ENCODE measurements at places on chromosomes 5 and 9.
A peak's percentile ranks its signal among the peaks of the same experiment; 100 is the strongest.

- DNase-seq = no peak
Observed at GRCh38 chr5:73103870-73104299, 16.5 kb upstream of the TMEM171 start.

- no peak for DNase-seq
Observed at GRCh38 chr5:154301726-154302125, 111.2 kb downstream of the GALNT10 start.

- no peak for DNase-seq
Observed at GRCh38 chr5:2817031-2817603, 65.6 kb upstream of the IRX2 start.

DNA sequence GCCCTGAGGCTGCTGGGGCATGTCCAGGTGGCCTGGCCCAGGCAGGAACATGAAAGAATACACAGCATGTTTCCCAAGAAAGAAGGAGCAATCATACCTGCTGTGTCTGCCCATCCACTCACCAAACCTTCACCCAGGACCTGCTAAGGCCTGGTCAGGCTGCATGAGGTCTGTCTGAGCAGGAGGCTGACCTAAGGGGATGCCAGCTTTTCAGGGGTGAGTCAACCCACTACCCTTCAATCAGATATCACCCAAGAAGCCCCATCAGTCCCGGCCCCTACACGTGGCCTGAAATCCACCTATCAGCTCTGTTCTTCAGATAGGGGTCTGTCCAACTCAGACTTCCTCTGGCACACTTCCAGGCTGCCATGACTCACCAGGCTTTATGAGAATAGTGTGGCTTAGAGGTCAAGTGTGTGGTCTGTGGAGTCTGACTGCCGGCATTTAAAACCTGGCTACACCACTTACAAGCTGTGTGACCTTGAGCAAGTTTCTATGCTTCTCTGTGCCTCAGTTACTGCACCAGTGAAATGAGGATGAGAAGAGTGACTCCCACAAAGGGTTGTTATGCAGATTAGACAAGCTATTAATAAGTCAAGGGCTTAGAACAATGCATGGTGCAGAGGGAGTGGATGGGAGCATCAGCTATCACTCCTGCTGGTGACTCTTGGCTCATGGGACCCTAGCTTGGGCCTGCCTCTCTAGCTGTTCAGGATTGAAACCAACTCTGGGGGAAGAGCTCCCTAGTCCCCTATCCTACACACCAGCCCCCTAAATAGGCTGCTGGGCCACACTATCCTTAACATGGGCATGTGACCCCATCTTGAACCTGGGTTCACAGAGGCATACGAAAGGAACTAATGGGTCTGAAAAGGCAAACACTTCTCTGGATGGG, 130.3 kb downstream of the PAX5 start:
- DNase-seq = no peak

DNA sequence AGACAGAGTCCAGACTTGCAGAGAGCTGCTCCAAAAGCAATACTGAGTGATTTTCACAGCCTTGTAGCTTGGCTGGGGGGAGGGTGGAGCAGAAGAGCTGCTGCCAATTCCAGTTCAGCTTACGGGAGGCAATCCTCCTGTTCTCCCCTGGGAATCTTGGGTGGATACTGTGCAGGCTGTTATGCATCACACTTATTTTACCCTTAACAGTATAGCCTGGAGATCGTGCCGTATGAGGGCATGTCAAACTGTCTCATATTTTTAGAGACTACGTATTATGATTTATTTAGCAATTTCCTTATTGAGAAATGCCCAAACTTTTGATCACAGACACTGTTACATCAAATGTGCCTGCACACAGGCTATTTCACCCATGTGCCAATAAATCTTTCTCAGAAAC, 85.2 kb downstream of the BASP1 start:
- DNase-seq = no peak

DNA sequence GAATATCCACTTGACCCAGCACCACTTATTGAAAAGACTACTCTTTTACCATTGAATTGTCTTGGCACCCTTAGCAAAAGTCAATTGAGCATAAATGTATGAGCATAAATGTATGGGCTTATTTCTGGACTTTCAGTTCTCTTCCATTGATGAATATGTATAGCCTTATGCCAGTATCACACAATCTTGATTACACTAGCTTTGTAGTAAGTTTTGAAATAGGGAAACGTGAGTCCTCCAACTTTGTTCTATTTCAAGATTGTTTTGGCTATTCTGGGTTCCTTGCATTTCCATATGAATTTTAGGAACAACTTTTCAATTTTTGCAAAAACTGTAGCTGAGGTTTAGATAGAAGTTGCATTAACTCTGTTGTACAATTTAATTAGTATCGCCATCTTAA, 601.0 kb downstream of the TLE1 start:
- DNase-seq = no peak

DNA sequence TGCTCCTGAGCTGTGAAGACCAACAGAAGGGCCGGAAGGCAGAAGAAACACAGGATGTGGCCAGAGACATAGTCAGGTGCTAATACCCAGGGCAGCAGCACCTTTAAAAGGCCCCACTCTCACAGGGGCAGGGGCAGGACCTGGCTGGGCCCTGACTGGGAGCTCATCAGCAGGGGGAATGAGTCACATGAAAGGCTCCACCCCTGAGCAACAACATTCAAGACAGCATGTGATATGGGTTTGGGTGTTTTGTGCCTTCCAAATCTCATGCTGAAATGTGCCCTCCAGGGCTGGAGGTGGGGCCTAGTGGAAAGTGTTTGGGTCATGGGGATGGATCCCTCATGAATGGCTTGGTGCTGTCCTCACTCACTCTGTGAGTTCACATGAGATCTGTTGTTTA, 181.7 kb downstream of the ERCC6L2 start:
- no peak for DNase-seq

DNA sequence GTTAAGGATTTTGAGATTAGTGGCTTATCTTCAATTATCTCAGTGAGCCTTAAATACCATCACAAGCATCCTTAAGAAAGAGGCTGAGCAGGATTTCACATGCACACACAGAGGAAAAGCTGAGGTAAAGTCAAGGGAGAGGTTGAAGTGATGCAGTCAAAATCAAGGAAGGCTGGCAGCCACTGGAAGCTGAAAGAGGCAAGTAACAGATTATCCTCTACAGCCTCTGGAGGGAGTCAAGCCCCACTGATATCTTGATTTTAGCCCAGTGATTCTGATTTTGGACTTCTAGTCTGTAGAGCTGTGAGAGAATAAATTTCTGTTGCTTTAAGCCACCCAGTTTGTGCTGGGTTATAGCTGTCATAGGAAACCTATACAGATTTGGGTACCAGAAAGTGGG, 80.1 kb downstream of the ANKRD31 start:
- DNase-seq = no peak

GRCh38 chr5:8934455-8934854, 611.4 kb downstream of the SEMA5A start:
- DNase-seq = no peak

DNA sequence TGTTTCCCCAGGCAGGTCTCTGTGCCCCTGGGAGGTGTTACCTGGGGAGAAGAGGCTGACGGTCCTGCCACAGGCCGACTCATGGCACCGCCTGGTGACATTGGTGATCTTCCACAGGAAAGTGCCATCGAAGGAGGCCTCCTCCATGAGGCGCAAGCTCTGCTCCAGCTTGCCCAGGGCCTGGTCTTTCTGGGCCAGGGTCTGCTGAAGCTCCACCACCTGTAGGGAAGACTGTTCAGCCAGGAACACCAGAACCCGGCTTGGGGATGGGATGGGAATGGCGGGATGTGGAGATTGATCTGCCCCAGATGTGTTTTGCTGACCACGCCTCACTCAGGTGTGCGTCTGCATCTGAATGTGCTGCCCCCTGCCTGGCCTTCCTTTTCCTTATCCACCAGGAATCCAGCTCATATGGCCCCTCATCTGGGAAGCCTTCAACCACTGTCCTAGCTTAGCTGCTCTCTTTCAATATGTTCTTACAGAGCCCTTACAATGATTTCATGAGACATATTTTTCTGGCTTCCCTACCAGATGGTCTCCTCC, 15.2 kb downstream of the TRAF1 start:
- DNase-seq = no peak

DNA sequence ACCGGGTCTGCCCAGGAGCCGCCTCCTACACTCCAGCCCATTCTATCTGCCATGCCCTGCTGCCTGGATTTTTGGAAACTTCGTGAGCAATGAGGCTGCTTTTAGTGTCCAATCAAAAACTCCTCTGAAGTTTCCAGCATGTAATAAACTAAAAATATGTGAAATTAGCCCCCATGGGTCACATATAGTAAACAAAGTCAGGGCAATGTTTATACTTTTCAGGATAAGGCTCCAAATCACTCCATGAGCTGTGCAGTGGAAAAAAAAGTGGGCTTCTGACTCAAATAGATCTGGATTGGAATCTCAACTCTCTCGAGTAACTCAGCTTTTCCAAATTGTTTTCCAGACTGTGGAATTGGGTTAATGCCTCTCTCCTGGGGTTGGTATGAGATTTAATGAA, 68.2 kb downstream of the PIK3R1 start:
- DNase-seq = no peak

DNA sequence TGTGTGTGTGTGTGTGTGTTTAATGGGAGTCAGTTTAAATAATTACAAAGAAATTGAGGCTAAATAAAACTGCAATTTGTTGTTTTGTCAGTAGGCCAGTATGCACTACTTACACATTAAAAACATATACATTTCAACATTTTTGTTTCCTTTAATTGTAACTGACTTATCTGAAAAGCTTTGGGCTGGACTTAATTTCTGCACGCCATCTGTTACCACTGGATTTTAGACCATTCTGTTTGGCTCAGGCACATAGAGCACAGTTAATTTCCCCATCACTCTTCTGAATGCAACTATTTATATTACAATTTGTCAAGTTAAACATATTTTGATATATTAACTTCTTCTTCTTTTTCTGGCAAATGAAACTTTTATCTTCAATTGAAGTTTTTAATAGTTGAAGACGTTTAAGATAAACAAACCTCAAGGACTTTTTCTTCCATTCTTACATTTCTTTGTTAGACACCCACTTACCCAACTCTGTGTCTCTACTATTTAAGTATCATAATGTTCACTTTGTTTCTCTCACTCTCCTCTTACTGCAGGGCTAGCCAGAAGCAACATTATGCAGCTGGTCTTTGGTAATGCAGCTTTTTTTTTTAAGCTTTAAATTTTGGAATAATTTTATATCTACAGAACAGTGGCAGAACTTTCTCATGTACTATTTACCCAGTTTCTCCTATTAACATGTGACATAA, 253.4 kb upstream of the ANKH start:
- DNase-seq = no peak

GRCh38 chr5:107655831-107656230, 14.9 kb downstream of the EFNA5 start:
- DNase-seq = no peak

DNA sequence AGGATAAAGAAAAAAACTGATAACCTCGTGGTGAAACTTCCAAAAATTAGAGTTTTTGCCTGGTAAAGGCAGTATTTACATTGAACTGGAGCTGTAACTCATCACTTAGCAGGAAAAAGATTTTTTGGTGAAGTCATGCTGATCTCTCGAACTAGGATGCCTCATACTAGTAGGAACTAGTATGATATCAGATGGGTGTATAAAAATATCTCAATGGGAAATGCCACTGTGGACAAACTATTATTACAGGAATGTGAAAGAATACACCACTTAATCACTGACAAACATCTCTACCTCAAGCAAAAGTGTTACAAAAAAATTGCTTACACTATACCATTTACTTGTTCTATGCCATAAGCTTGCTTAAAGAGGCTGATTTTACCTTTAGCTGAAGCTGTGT, 28.4 kb downstream of the RFX3 start:
- DNase-seq = no peak

GRCh38 chr9:16625161-16625631, 245.3 kb downstream of the BNC2 start:
- DNase-seq = no peak

- no peak for DNase-seq
Observed at GRCh38 chr5:129384736-129385135, 75.4 kb upstream of the ADAMTS19 start.

GRCh38 chr9:81776390-81776789, 87.0 kb upstream of the TLE1 start:
- DNase-seq = no peak

DNA sequence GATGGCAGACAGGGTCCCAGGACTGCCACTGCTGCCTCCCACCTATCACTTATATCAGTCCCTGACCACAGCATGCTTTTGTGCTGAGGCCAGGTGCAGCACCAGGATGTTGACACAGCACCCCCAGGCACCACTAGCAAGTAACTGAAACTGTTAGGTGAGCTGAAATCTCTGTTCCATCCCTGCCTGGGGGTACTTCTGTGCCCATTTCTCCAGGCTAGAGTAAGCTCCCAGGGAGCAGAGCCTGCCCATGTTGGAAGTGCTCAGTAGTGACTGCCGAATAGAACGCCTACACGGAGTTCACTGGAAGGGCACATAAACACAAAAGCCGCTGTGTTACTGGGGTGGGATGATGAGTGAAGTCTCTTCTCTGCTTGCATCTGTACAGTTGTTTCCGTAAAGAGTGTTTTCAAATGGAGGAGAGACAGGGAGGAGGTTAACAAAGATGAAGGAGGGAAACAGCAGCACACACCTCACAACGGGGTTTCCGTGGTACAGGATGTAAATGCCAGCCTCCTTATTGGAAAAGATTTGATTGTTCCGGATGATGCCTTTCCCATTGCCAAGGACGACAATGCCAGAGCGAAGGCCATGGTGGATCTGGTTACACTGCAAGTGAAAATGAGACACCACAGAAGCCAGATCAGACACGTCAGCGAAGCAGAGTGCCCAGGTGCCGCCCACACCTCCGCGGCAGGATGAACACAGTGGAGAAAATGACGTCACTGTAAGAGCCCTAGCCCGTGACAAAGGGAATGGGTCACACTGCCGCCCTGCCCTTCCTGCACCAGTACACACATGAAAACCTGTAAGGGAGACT, 43.1 kb downstream of the POLR1E start:
- DNase-seq = peak; percentile 65

DNA sequence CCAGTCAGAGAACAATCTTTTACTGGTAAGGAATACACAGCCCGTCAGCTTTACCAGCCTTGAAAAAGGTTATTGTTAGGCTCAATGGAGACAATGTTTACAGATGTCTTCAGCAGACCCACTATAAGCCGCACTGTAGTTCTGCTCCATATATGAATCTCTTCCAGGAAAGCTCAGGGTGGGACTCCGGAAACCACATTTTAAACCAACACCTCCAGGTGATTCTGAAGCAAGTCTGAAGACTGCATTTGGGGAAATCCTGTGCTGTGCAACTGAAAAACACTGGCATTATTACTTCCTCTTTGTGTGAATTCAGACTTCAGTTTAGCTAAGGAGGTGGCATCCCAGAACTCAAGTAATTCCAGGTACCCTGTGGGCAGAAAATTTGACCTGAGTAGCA, 3.5 kb downstream of the GZMK start:
- no peak for DNase-seq

GRCh38 chr9:23790351-23791260, 35.4 kb downstream of the ELAVL2 start:
- DNase-seq = no peak

- DNase-seq = no peak
Observed at GRCh38 chr5:40555886-40556285, 123.8 kb upstream of the PTGER4 start.

GRCh38 chr9:114643001-114643400, 14.6 kb downstream of the TEX53 start:
- no peak for DNase-seq

GRCh38 chr5:98031496-98031895, 742.0 kb upstream of the RGMB start:
- DNase-seq = no peak

- no peak for DNase-seq
Observed at GRCh38 chr9:109319626-109320241, 1.1 kb downstream of the EPB41L4B start.

All from activated T-helper 1 cell treated with Interleukin-2 at 50 U/mL for 16 hours (primary cell).